ENCODE measurements at places on chromosomes 2 and 18.
A peak's percentile ranks its signal among the peaks of the same experiment; 100 is the strongest.

DNA sequence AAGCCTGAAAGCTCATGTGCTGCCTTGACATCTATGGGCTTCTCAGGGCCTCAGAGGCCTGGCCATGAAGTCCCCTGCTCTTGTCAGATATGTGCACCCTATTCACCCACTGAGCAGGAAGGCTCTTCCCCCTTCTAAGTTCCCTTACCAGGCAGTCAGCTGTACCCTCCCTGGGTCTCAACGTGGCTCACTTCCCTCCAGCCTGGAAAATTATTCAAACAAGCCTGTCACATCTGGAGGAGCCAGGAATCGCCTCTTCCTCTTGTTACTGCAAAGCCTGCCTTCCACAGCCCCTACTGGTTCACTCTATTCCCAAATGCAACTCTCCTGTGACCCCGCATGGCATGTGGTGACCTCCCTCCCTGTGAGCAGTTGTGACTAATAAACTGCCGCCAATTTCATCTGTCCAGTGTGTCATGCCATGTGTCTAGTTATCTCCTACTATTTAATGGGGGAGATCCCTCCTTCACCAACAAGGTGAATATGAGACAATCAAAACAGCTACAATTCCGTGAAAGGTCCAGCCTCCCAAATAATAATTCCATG lies 8.4 kb upstream of the SERPINB8 start:
- DNase-seq = no peak

DNA sequence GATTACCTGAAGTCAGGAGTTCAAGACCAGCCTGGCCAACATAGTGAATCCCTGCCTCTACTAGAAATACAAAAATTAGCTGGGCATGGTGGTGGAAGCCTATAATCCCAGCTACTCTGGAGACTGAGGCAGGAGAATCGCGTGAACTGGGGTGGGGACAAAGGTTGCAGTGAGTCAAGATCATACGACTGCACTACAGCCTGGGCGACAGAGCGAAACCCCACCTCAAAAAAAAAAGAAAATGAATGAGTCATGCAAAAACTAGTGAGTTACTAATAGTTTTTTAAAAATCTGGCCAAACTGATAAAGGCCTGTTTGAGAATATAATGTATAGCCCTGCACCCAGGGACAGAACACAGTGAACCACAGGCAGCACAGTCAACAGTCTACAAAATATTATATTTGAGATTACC lies 17.5 kb downstream of the AFG3L2 start:
- DNase-seq = peak; percentile 90

DNA sequence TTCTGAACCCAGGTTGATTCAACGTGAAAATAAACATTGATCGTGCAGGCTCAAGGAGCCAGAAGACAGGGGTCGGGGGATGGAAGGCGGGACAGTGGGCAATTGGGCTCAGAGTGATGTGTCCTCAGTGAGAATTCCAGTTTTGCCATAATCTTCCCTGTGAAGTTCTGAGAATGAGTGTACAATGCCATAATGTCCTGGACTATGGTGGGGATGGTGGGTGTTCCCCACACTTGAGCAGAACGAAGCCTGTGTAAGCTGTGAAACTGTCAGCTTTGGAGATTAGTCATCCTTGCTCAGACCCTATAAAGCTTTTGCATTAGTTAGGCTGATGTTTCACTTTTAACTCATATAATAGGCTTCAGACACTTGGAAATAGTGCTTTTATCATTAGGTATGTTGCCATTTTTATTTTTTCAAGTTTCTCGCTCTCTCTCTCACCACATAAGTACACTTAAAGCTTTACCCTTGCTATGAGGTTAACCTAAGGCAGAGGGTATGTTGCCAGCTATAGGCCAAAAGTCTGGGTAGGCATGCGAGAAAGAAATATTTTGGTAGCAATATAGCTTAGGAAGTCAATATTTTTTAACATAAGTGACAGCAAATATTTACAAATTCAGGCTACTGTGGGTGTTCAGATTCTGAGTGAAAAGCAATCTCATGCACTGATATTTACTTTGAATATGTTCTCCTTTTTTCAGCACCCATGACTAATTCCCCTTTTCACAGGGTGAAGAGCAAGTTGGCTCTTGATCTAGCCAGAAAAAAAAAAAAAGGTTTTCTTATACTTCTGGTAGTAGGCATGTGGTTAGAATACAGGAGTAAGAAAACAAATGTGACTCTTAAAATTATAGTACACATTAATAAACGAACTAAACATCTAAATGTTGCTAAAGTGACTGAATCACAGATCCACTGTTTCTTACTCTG lies 47.2 kb downstream of the CDC42EP3 start:
- no peak for DNase-seq

- DNase-seq = no peak
These were observed 413.8 kb downstream of the RAD51AP2 start for GRCh38 chr2:17104454-17104853.

DNA sequence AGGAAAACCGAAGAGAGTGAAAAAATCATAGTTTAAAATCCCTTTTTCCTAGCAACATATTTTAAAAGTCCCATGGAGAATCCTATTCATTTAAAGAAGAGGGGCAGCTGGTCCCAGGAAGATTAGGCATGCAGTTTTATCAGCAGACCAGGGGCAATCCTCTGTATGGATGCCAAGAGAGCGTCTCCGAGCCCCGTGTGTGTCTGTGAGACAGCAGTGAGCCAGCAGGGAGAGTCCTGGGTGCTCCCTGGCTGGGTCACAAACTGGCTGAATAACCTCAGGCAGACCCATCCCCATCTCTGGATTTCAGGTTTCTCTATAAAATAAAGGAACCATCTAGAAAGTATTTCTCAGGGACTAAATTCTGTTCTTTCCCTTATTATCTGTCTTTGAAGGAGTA lies 128.2 kb upstream of the RIOK3 start:
- DNase-seq = no peak

GRCh38 chr2:231277962-231278361 lies 79.5 kb downstream of the ARMC9 start:
- no peak for DNase-seq

DNA sequence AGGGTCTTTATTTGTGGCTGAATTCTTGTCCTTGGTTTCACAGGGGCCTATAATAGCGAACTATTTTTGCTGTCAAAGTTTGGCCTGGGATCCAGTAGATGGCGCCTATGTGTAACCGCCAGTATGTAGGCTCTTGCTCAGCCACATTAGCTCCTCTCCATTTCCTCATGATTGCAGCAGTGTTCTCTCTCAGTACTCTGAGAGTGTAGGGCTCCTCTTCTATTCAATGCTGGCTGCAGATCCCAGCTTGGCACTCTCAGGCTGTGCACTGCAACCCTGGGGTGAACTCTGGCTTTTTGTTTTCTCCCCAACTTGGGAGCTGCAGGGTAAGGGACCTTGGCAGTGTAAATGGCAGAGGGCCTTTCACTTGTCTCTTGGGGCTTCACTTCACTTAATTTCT lies 344.6 kb upstream of the CHAC2 start:
- DNase-seq = peak; percentile 22

- no peak for DNase-seq
These were observed 55.2 kb downstream of the ZEB2 start for GRCh38 chr2:144464730-144465129.

- DNase-seq = no peak
These were observed at the start of gene SIX2 for GRCh38 chr2:45009303-45009927. Gene SIX2 (minus strand): TSS chr2:45009452. CDS start chr2:45009110, 342 bp downstream.
